ENCODE measurements at places on chromosomes 1 and 21.

GRCh38 chr1:17658837-17659236 lies 96.3 kb upstream of the ACTL8 start:
- no peak for DNase-seq

GRCh38 chr1:8797216-8797615 lies 20.2 kb downstream of the RERE start:
- no peak for DNase-seq

DNA sequence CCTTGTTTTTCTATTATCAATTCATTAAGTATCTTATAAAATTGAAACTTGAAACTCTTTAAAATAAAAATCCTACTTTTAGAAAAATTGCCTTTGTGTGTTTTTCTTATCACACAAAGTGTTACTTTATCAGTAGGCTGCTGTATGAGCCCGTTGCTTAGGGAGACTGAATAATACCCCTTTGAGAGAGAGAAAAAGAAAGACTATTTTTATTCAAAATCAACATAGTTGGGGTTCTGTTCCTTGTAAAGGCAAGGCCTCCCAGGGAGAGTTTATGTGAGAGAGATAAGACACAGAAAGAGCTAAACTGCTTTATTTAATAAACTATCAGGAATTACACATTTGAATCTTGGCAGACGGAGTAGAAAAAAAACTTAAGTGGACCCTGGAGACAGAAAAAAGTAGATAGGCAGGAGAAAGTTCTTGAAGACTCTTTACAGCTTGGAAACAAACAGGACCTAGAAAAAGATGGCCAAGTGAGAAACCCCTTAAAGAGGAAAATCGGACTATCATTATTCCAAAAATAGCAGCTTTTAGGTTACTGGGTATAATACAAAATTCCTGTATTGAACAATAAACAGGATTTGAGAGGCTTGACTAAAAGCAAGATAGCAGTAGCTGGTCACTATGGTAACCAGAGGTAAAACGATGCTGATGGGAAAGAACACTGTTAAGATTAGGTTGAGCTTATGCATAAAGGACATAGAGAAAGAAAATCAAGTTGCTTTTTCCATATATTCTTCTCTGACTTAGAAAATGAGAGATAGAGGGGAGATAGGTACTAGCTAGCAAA lies 170.9 kb downstream of the LRRC7 start:
- no peak for DNase-seq

- DNase-seq: no peak
These were observed 164.7 kb upstream of the CHRM3 start for GRCh38 chr1:239221656-239222055.

DNA sequence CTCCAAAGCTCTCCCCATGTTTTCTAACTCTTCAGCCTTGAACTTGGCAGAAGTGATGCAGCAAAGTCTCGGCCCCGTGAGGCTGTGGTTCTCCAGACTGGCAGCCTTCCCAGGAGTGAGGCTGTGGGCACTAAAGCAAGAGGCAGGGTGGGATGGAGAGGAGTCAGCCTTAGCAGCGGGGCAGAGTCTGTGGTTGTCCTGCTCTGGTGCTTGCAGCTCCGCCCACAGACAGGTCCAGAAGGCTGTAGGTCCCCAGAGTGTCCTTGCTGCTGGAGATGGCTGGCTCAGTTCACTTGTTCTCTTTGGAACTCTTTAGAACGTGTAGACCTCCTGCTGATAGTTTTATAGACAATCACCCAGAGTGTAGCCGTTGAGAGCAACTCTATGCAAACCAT lies 142.6 kb downstream of the AJAP1 start:
- no peak for DNase-seq

- no peak for DNase-seq
These were observed 30.5 kb downstream of the TMEM53 start for GRCh38 chr1:44643721-44644334.

- no peak for DNase-seq
These were observed 32.0 kb downstream of the C1orf21 start for GRCh38 chr1:184418652-184419349.

DNA sequence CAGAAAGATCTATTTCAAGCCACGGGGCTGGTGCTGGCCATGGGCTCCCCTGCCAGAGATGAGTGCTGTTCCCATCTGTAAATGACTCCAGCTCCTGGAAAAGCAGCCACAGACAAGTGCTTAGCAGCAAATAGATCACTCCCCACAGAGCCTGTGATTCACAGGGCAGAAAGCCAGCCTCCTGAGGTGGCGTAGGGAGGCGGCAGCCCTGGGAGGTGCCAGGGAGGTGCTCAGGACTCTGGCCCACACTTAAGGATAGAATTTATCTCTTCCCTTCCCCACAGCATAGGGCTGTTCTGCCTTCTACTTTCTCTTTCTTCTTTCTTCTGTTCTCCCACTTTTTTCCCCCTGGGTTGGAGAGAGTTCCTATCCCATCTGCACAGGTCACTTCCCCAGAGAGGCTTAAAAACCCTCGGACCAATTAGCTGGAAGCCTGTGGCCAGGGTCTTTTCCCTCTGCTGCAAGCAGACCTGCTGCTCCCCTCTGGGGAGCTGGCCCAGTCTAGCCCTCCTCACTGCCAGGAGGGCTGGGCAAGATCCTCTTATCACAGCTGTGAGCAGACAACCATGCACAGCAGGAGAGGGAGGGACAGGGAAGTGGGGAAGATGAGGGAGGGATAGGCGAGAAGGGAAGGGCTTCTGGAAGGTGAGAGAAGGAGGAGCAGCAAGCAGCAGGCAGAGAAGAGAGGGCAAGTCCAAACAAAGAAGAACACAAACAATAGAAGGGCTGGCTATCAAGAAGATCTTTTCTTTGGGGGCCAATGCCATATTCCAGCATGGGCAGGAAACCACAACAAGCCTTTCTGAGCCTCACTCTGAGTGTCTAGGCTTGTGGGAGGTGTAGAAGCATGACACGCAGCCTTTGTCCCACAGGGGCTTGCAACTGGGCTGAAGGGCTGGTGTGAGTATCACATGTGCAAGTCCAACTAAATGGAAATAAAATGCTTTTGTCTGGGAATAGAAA lies 41.0 kb downstream of the KCND3 start:
- no peak for DNase-seq

DNA sequence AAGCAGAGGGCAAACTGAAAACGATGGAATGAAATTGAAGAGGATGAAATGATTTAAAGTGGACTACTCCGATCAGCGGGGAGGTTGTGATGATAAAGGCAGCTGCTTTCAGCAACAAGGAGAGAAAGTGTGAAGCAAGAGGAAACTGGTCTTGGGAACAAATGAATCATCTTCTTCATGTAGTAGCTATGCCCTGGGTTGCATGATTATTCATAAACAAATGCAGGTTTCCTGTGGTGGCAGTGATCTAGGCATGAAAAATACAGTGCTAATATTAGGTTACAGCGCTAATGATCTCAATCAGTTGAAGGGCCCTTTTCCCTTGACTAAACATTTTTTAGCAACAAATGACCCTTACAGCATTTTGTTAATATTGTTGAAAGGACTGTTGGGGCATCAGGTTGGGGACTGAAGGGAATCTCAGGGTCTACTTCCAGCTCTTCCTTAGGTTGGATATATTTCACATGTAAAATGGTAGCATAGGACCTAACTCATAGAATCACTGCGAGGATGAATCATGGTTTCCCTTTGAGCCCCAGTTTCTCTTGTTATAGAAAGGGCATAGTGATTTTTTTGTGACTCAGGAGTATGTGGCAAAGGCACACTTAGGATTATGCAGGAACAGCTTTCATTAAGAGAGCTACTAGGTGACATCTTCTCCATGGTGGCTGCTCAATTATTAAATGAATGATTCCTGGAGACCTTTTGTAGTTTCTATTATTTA lies 1.9 kb upstream of the ZFYVE9 start:
- DNase-seq: peak; percentile 69

- DNase-seq: peak; percentile 43
These were observed 708 bp upstream of the ZNF362 start for GRCh38 chr1:33255347-33256220.

GRCh38 chr1:17306407-17306806 lies 1.6 kb upstream of the PADI4 start:
- no peak for DNase-seq

DNA sequence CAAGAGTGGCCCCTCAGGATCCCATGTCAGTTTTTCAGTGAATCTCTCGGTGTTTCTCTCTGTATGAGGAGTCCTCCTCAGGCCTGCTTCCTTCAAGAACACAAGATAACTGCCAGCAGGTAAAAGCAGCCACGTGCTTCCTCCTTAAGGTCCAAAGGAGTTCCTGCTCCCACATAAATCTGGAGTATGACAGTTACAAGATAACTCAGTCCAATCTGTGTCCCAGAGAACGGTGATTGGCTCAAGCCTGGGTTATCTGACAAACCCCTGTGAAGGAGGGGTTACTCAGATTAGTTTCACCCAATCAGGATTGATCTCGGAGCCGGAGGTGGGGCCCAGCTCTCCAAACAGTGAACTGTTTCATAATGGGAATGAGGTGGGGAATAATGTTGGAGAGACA lies 5.8 kb upstream of the ANKRD13C start:
- no peak for DNase-seq

- no peak for DNase-seq
These were observed 19.9 kb downstream of the FOXO6 start for GRCh38 chr1:41380979-41381691.

GRCh38 chr1:107145637-107146036 lies 4.8 kb downstream of the NTNG1 start:
- no peak for DNase-seq

Data from fibroblast of skin of abdomen (primary cell).